ENCODE measurements at places on chromosomes 13 and 19.

GRCh38 chr13:71879129-71879535, 12.1 kb upstream of the DACH1 start:
- no peak for DNase-seq

- no peak for DNase-seq
Observed at GRCh38 chr19:821231-821824, 427 bp downstream of the PLPPR3 start.

- no peak for DNase-seq
Observed at GRCh38 chr13:104983601-104984000, 1551.9 kb downstream of the EFNB2 start.

GRCh38 chr13:85985797-85986196, 186.6 kb upstream of the SLITRK6 start:
- no peak for DNase-seq

- peak; percentile 81 for DNase-seq
Observed at GRCh38 chr19:3573858-3574637, 1.3 kb downstream of the HMG20B start.

GRCh38 chr13:50226515-50227155, 211.4 kb downstream of the KCNRG start:
- no peak for DNase-seq

DNA sequence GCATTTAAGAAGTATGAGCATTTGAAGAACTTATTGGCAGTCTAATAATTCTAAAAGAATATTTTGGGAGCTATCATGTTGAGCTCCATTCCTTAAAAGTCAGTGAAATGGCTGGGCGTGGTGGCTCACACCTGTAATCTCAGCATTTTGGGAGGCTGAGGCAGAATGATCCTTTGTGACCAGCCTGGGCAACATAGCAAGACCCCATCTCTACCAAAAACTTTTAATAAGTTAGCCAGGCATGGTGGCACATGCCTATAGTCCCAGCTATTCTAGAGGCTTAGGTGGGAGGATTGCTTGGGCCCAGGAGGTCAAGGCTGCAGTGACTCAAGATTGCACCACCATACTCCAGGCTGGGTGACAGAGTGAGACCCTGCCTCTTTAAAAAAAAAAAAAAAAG, 8.0 kb downstream of the COG6 start:
- no peak for DNase-seq

GRCh38 chr19:9171393-9171991, 7.3 kb upstream of the OR7D2 start:
- DNase-seq = no peak

DNA sequence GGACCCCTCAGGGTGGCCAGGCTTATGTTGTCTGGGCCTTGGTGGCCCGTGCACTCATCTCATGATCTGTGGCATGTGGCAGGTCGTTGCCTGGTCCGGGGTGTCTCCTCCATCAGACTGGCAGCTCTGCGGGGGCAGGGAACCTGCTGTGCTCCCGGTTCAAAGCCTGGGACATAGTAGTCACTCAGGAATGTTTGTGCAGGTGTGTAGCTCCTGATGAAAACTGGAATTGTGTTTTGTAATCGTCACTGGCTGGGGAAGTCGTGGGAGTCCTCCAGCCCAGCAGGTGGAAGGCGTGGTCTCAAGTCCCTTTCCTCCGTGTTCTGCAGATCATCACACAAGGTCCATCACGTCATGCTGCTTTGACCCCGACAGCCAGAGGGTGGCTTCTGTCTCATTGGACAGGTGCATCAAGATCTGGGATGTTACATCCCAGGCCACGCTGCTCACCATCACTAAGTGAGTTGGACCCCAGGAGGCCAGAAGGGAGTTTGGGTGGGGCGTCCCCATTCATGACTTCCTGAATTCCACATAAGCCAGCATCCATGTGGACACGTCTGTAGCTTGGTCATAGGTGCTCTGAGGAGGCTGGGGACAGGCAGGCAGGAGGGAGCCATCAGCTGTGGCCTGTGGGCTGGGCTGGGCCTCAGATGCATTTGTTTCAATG, 19.1 kb downstream of the WDR88 start:
- DNase-seq = no peak

DNA sequence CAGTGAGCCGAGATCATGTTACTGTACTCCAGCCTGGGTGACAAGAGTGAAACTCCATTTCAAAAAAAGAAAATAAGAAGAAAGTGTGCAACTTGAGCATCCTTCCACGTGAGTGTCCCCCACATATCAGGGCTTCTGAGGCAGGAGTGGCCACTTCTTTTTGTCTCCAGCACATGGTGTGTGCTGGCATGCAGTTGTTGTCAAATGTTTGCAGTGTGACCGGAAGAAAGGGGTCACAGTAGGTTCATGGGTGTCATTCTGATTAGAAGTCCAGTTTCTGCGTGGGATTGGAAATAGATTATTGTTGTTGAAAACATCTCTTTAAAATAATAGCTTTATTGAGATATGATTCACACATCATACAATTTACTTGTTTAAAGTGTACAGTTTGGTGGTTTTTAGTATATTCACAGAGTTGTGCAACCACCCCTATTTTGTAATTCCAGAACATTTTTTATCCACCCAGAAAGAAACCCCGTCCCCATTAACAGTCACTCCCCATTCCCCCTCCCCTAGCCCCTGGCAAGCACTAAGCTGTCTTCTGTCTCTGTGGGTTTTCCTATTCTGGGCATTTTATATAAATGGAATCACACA, 2.2 kb downstream of the CRTC1 start:
- DNase-seq = no peak

GRCh38 chr13:33087790-33088189, 71.6 kb downstream of the KL start:
- no peak for DNase-seq

All from activated naive CD4-positive, alpha-beta T cell treated with Interleukin-2 at 50 U/mL for 16 hours (primary cell).